ENCODE measurements at places on chromosomes 7 and 10.

DNA sequence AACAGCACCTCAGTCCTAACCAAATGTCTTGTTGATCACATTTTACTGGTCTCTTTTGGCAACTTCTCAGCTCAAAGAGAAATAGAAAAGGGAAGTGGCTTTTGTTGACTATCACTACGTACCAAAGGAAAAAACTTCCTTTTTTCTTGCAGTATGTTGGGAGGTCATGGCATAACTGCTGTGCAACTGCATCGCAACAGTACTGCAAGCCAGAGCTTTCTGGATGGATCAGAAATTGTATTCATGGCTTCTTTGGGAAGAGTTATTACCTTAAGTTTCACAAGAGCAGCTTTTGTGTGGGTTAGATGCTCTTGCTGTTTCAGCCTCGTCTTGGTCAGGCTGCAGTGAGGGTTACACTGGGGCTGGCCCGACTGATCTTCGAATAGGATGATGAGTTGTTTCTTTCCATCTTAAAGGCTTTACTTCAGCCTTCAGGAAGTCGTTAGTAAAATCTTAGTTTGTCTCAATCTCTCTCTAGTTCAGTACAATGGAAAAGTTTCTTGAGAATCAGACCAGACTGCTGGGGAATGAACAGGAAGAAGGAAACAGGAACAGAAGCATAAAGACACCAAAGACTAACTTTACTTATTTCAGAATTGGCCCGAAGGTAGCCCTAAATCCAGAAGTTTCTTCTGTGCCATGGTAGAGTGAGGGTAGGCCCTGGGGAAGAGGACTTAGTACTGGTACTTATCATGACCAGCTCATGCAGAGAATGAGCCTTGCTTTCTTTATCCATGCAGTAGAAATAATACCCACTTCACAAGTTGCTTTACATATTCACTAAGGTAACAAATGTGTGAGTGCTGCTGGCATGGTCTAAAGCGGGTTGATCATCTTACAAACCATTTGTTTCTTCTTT lies 153.6 kb downstream of the CELF2 start:
- no peak for DNase-seq

- no peak for DNase-seq
Measured at GRCh38 chr7:105610165-105610930, 29.1 kb upstream of the EFCAB10 start.

GRCh38 chr10:58094985-58095718 lies 172.5 kb downstream of the IPMK start:
- no peak for DNase-seq

GRCh38 chr10:37582237-37582636 lies 275.2 kb downstream of the ZNF248 start:
- DNase-seq = no peak

GRCh38 chr10:122494173-122494820 lies 32.9 kb downstream of the HTRA1 start:
- DNase-seq = no peak

DNA sequence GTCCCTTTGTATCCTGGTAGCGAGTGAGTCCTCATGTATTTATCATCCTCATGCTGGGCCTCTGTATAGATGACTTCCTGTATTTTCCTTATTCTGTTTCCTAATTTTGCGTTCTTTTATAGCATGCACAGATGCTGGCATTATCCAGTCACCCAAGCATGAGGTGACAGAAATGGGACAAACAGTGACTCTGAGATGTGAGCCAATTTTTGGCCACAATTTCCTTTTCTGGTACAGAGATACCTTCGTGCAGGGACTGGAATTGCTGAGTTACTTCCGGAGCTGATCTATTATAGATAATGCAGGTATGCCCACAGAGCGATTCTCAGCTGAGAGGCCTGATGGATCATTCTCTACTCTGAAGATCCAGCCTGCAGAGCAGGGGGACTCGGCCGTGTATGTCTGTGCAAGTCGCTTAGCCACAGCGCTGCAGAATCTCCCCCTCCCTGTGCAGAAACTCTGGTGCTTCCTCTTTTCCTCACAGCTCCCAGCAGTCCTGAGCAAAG lies 183.1 kb upstream of the PRSS58 start:
- DNase-seq = no peak

GRCh38 chr10:86107131-86107530 lies 259.5 kb downstream of the GRID1 start:
- DNase-seq = no peak

- no peak for DNase-seq
Measured at GRCh38 chr10:84256510-84257342, 11.9 kb downstream of the RGR start.

DNA sequence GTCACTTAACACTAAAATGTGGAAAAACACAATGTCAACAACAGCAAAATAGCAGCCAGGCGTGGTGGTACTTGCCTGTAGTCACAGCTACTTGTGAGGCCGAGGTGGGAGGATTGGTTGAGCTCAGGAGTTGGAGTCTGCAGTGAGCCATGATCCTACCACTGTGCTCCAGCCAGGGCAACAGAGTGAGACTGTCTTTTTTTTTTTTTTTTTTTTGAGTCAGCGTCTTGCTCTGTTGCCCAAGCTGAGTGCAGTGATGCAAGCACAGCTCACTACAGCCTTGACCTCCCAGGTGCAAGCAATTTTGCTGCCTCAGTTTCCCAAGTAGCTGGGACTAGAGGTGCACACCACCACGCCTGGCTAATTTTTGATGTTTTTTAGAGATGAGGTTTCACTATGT lies 6.1 kb downstream of the KCTD7 start:
- no peak for DNase-seq

DNA sequence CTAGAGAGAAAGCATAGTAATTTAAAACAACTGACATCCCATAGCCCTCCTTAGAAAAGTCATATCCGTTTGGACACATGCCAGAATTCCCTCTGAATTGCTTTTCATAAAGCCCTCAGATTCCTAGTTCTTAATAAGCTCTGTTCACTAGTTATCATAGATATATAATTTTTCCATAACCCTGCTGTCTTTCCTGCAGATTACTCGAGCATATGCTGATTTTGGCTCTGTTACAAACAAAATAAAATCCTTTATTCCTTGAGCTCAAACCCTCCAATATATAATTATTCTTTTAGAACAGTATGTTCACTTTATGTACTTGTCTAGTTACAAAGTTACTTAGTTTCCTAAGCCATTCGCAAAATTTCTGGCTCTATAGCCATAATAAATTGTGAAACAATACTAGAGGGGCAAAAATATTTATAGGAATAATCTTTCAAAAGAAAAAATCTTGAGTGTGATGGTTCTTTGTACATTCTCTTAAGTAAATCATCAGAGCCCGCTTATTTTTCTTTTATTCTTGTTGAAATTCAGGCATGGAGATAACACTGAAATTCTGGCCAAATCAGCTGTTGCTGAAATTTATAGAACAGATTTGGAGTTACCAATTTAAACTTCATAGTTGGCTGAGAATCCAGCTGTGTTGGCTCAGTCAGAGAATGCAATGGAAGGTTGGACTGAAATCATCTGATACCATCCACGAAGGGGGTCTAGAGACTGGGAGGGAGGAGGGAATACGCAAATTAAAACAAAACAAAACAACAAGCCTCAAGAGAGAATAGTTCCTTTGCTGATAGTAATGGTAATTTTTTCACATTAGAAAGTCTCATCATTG lies 146.1 kb upstream of the TMEM196 start:
- DNase-seq = no peak

GRCh38 chr10:104732222-104732621 lies 91.1 kb downstream of the SORCS3 start:
- DNase-seq = no peak

DNA sequence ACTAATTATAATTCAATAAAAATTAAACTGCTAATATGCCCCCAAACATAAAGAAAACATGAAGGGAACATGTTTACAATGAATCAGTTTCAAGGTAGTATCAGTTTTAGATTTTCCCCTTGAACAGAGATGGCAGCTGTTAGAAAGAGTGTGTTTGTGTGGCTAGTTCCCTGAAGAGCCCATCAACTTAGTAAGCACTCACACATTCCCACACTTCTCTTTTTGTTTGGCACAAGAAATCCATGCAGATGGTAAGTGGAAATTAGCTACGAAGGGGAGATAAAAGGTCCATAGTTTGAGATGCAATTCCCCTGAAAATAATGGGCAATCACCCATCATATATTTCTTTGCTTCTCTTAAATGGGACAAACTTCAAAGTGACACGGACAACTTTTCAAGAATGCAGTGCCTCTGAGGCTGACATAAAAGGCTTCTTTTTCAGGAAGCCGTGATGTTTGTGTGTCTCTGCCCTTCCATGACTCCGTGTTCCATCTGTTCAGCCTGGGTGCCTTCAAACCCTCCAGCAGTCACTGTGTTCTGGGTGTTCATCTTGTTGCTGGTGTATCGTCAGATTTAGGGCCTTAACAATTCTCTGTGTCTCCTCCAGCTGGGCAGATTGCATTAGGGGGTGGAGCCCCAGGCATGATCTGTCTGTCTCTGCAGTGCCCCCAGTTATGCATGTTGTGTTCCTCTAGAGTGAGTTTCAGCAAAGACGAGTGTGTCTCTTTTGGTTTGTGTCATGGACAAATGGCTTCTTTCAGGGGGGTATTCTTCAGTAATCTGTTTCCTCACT lies 259.5 kb upstream of the NPY start:
- no peak for DNase-seq

DNA sequence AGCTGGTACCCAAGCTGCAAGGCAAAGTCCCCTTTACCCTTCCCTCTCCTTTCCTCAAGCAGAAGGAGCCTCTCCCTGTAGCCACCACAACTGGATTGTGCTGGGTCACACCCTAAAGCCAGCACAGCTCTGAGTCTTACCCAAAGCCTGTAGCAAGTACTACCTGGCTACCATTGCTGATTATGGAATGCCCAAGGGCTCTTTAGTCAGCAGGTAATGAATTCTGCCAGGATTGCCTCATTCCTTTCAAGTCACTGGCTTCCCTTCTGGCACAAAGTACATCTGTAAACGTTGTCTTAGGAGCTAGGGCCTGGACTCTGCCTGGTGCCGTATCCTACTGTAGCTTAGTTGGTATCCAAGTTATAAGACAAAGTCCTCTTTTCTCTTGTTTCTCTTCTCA lies 52.0 kb downstream of the FAS start:
- DNase-seq = no peak

- DNase-seq = no peak
Measured at GRCh38 chr10:130471486-130471885, 335.3 kb downstream of the GLRX3 start.

GRCh38 chr10:72261784-72262404 lies 11.8 kb upstream of the DDIT4 start:
- no peak for DNase-seq

- no peak for DNase-seq
Measured at GRCh38 chr7:20275637-20276036, 55.1 kb upstream of the ITGB8 start.

DNA sequence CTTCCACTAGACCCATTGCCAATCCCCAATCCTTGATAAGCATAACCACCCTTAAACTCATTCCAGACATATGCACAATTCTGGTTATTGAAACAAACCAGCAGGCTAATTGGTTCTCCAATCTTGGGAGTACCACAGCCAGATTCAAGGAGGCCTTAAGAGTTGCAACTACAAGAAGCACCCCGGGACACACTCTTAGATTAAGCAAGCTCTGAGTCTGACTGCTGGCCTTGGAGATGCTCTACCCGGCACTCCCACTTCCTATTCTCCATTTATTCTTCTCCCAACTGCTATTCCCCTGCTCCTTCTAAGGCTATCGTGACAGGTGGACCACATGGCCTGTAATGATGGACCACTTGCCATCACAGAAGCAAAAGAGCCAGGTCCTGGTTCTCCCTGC lies 40.3 kb downstream of the CYTH3 start:
- no peak for DNase-seq

DNA sequence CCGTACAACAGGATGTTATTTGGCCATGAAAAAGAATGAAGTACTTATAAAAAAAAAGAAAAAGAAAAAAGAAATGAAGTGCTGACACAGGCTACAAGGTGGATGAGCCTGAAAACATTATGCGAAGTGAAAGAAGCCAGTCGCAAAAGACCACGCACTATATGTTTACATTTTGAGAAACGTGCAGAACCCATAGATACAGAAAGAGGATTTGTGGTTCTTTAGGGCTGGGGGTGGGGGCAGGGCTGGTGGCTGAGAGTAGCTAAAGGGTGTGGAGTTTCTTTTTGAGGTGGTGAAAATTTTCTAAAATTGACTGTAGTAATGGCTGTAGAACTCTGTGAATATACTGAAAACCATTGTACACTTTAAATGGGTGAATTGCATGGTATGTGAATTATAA lies 86.0 kb upstream of the FAM20C start:
- no peak for DNase-seq

- DNase-seq = no peak
Measured at GRCh38 chr10:126041804-126042231, 145.5 kb downstream of the FANK1 start.

DNA sequence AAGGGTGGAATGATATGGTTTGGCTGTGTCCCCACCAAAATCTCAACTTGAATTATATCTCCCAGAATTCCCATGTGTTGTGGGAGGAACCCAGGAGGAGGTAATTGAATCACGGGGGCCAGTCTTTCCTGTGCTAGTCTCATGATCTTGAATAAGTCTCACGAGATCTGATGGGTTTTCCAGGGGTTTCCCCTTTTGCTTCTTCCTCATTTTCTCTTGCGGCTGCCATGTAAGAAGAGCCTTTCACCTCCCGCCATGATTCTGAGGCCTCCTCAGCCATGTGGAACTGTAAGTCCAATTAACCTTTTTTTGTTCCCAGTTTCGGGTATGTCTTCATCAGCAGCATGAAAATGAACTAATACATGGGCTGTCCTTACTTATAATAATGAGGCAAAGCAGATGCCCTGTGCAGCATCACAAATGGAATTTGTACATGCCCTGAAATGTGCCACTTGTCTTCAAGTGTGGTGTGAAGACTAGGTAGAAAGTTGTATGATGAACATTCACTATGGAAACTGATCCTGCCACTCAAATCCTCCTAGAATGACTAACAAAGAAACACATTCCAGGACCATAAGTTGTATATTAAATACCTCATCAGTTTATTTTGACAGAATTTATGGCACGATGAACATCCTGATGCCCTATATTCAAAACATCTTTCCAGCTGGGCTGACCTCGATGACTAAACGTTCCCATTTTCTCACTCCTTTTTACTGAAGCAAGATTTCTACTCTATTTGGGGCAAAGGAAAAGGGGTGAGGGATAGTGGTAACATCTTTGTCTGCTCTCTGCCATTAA lies 122.8 kb upstream of the CTTNBP2 start:
- no peak for DNase-seq

- no peak for DNase-seq
Measured at GRCh38 chr7:82122275-82122674, 321.3 kb downstream of the CACNA2D1 start.

GRCh38 chr7:94190599-94191061 lies 186.5 kb upstream of the BET1 start:
- DNase-seq = peak; percentile 26
